ENCODE measurements at places on chromosomes 3 and 15. TPM values are rescaled to one million over a fixed set of nuclear protein-coding genes. Genes with fewer than 3 reads are reported as not detected.

Gene STAC
- 17.5 TPM for total RNA-seq

Gene TOPAZ1
- total RNA-seq, result not detected

Gene TGM4
- 0.15 TPM for total RNA-seq

Gene GPR62
- total RNA-seq, result not detected

Gene ARPIN
- total RNA-seq, result 11.1 TPM

Gene LRRC49
- 10.9 TPM for total RNA-seq

Gene TEX9
- total RNA-seq, result 4.1 TPM

Gene GHSR
- total RNA-seq, result not detected

Gene MAP4
- total RNA-seq, result 67.9 TPM

Gene PTPN9
- 21.7 TPM for total RNA-seq

Gene PLSCR4
- total RNA-seq, result 52.2 TPM

Gene GOLGA8J
- total RNA-seq, result 0.12 TPM

Gene CCDC9B
- total RNA-seq, result 38.0 TPM

Gene SH3GL3
- total RNA-seq, result not detected

Gene FOXB1
- not detected for total RNA-seq

Gene EPM2AIP1
- total RNA-seq, result 11.9 TPM

Gene GOLGA6L4
- total RNA-seq, result 0.83 TPM

Data from smooth muscle cell of the coronary artery (primary cell).